Activated T-cell treated with anti-CD3 and anti-CD28 coated beads, Interleukin-2, amount 50 U/mL, for 24 hours (primary cell): ENCODE measurements at places on chromosomes 3 and 15.

DNA sequence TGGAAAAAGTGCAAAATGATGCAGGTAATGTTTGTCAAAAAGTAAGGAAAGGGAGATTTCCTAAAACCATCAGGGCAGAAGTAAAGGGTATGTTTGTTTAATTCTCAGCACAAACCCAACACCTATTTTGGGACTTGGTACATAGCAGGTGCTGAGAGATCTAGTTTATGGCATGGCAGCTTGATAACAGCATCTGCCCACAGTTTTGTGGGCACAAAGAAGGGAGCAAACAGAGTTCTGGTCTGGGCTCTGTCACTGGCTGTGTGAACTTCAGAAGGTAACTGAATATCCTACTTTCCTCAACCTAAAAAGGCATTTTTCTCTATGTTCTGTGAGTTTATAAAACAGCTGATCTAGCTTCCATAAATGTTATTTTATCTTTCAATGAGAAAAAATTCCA lies 141.6 kb downstream of the PLCH1 start:
- no peak for DNase-seq

DNA sequence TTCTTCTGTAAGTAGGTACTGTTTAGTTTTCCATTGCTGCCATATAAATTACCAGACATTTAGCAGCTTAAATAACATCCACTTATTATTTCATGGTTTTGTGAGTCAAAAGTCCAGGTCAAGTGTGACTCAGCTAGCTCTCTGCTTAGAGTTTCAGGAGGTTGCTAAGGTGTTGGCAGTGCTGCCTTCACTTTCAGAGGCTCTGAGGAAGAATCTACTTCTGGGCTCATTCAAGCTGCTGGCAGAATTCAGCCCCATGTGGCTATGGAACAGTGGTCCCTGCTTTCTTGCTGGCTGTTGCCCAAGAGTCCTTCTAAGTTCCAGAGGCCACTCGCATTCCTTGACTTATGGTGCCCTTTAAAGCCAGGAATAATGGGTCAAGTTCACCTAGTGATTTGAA lies 4.5 kb downstream of the CFAP44 start:
- no peak for DNase-seq

DNA sequence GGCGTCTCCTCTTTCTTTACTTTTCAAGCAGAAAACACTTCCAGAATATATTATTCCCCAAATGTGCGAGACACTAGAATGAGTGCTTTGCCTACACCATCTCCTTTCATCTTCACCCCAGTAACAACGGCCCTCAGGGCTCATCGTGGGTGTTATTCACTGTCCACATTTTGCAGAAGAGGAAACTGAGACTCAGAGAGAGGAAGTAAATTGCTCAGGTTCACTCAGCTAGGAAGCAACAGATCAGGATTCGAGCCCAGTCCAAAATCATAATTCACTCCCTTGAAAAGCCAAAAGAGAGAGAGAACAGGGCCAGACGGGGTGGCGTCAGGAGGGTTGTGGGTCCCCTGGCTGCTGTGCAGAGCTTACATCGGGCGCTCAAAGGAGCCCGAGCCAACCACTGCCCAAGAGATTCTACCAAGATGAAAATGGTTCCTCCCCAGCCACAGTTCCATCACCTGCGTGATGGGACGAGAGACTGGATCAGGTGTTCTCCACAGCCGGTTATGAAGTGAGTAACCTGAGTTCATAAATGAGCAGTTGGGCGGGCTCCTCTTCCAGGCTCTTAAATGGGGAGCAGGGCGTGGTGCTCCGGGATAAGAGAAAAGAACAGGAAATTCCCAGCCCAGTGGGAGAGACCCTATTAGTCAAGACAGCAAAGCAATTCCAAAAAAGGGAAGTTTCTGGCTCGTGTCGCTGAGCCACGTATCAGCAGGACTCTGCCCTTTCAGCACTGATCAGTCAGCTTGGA lies 48.6 kb upstream of the FLNB start:
- DNase-seq = no peak

- DNase-seq = no peak
Measured at GRCh38 chr15:25785641-25786025, 77.5 kb downstream of the ATP10A start.

- DNase-seq = no peak
Measured at GRCh38 chr3:108863799-108864135, 41.2 kb downstream of the TRAT1 start.

DNA sequence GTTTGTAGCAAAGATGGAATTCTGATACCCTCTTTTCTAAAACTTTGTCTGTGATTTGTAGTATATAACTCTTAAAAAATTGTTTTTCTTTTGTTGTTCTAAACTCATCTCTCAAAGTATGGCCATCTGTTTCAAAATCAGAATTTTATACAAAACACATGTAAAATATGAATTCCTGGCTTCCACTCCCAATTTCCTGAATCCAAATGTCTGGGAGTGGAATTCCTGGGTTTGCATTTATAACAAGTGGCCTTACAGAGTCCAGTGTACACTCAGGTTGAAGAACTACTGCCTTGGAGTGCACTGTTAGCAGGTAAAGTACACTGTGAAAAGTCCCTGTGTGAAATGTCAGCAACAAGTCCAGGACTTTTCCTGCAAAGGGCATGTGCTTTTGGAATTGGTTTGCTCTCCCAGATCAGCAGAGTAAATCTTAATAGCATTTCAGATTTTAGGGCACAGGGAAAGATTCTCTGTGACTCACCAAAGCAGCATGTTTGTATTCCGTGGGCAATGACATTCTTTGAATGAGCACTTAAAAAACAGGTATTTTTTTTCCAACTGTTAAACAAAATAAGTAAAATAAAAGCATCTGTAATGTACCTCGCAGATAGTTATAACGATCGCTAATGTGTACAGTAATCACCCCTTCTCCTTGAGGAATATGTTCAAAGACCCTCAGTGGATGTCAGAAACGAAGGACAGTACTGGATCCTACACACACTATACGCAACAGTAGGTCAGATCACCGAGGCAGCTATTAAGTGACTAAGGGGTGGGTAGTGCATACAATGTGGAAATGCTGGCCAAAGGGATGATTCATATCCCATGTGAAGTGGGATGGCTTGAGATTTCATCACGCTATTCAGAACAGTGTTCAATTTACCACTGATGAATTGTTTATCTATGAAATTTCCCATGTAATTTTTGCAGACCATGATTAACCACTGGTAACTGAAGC lies 2.0 kb upstream of the CLDN16 start:
- DNase-seq = no peak

GRCh38 chr3:84904816-84905555 lies 53.8 kb upstream of the CADM2 start:
- no peak for DNase-seq

- DNase-seq = peak; percentile 20
Measured at GRCh38 chr15:90009301-90010022, 8.3 kb downstream of the ZNF710 start.

- no peak for DNase-seq
Measured at GRCh38 chr3:15556512-15556911, 35.0 kb upstream of the COLQ start.

DNA sequence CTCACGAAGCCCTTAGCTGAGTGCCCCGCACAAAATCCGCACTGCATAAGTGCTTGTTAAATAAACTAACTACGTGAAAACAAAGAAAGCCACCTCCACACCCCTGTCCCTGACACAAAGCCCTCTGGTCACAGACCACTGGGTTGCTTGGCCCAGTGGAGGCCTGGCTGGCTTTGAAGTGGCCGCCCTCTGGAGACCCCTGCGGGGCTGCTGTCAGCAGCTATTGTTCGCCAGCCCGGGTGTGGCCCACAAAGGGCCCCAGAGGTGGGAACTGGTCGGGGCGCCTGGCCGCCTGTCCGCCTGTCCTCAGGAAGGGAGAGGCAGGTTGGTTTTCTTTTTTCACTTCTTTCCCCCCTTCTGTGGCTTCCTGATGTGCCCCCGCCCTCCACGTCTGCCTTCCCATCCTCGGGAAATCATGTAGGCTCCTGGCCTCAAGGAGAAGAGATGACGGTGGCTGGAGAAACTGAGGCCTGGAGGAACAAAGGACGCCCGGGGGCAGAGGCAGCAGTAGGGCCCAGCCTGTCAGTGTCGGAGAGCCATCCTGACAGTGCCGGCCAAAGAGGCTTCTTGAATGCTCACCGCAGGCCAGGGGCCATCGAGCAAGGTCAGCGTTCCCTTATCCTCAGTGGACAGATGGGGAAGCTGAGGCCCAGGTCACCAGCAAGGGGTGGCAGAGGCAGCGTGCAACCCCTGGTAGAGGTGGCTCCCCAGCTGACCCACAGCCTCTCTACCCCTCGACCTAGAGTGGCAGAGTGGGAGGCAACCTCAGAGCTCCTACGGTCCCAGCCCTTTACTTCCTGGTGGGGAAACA lies 61.1 kb downstream of the SLC6A6 start:
- DNase-seq = no peak

GRCh38 chr3:126461450-126462070 lies 14.1 kb downstream of the ZXDC start:
- peak; percentile 15 for DNase-seq
